ENCODE measurements at places on chromosomes 4 and X. TPM values are rescaled to one million over a fixed set of nuclear protein-coding genes. Genes with fewer than 3 reads are reported as not detected.

GRCh38 chr4:1367230-1367935, 20.4 kb downstream of the UVSSA start:
- H3K27me3 ChIP-seq: no peaks in the 10 kb centered on the region
- H3K4me1 ChIP-seq: no peaks in the 10 kb centered on the region
- no peak for DNase-seq
- peaks cover 18% of the 10 kb centered on the region for H3K36me3 ChIP-seq
- H3K27ac ChIP-seq: no peak overlapping the region

DNA sequence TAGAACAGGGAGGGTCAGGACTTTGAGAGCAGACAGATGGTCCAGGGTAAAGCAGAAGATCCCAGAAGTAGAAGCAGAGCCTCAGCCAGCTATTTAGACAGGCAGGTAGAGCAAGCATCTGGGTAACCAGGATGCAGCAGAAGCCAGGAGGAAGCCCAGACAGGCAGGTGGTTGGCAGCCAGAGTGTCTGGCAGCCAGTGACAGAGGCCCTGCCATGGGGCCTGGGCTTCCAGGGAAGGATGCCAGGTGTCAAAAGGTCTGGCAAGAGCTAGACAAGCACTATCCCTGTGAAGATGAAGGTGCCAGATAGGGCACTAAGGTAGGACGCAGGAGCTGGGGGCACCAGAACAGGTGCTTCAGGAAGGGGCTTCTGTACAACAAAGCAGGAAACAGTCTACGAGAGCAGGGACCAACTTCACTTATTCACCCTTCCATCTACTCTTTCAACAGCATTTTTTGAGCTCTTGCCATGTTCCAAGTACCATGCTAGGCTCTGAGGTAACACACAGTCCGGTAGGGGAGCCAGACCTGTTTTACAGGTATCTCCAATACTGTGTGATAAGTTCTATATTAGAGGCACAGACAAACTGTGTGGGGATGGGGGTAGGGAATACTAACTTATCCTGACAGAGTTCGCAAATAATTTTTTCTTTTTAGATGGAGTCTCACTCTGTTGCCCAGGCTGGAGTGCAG, 38.1 kb upstream of the GJB1 start:
- no peak for DNase-seq
- no peaks in the 10 kb centered on the region for H3K36me3 ChIP-seq
- no peak overlapping the region for H3K27ac ChIP-seq
- H3K27me3 ChIP-seq: peaks cover 2% of the 10 kb centered on the region

DNA sequence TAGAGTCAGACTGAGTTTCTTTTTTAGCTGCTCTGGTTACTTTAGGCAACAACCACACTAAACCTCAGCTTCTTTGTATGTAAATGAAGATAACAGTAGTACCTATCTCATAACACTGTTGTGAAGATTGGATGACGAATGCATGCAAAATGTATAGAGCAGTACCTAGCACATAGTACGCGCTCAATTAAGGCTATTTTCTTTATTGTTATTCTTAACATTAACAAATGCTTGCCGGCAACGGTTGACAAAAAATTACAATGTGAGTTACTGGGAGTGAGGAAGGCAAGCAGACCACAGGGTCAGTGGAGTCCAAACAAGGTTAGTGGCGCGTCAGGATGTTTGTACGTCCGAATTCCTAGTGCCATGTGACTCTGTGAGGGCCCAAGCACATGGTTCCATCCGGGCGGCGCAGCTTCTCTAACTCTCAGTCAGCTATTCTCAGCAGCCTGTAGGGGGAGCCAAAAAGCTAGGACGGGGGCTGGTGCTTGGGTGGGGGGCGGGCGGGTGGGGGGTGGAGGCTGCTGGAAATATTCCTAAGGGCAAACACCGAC, 821 bp upstream of the NALF2 start:
- no peaks in the 10 kb centered on the region for H3K4me1 ChIP-seq
- H3K36me3 ChIP-seq: no peaks in the 10 kb centered on the region
- no peak overlapping the region for H3K27ac ChIP-seq
- H3K4me3 ChIP-seq: no peak overlapping the region

DNA sequence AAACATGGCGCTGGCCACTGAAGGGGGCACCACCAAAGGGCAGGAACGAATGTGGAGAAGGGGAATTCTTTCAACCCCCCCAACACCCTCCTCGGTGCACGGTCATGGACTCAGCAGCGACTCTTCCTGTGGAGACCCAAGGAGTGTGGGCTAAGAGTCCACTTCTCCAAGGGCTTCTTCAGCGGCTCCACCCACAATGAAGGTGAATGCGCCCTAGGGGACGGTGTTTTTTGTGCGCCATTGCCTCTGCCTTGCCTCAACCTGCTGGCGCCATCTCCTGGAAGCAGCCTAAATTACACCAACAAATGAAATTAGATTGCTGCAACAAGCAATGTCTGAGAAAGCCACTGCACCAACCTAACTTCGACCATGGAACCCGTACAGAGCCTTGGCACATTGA, 169.2 kb upstream of the MAGEB18 start:
- no peak overlapping the region for H3K27ac ChIP-seq
- no peaks in the 10 kb centered on the region for H3K27me3 ChIP-seq
- no peak for DNase-seq

- no peaks in the 10 kb centered on the region for H3K36me3 ChIP-seq
- H3K4me3 ChIP-seq: no peak overlapping the region
- H3K27me3 ChIP-seq: no peaks in the 10 kb centered on the region
- H3K27ac ChIP-seq: no peak overlapping the region
Measured at GRCh38 chr4:140157341-140157740, 3.4 kb upstream of the MAML3 start.

GRCh38 chrX:121103381-121103780, 56.0 kb downstream of the GLUD2 start:
- H3K36me3 ChIP-seq: no peaks in the 10 kb centered on the region
- H3K4me1 ChIP-seq: no peaks in the 10 kb centered on the region
- no peaks in the 10 kb centered on the region for H3K27me3 ChIP-seq
- H3K4me3 ChIP-seq: no peak overlapping the region
- no peak for DNase-seq

GRCh38 chr4:36394352-36394903, 113.0 kb downstream of the DTHD1 start:
- H3K27me3 ChIP-seq: no peaks in the 10 kb centered on the region
- no peak overlapping the region for H3K4me3 ChIP-seq
- no peak for DNase-seq
- no peak overlapping the region for H3K27ac ChIP-seq
- no peaks in the 10 kb centered on the region for H3K36me3 ChIP-seq

DNA sequence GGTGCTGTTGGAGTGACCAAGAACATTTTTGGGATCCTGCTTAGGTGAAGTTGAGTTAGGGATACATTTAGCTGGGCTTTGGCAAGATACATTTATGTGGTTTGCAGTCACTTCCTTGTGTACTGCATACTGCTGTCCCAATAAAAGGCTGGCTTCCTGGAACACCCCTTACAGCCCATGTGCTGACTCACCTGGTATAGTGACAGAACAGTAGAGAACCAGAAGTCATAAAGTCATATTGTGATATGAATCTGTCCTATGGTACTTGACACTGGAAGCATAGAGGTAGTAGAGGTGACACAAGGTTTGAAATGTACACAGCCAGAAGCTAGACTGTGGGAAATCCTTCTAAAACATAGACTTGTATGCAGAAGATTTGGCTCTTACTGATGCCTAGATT, 55.3 kb upstream of the SLC25A43 start:
- H3K4me1 ChIP-seq: no peaks in the 10 kb centered on the region
- H3K36me3 ChIP-seq: no peaks in the 10 kb centered on the region
- H3K4me3 ChIP-seq: no peak overlapping the region
- H3K27ac ChIP-seq: no peak overlapping the region

- H3K4me3 ChIP-seq: no peak overlapping the region
- no peaks in the 10 kb centered on the region for H3K36me3 ChIP-seq
- no peaks in the 10 kb centered on the region for H3K27me3 ChIP-seq
- no peak overlapping the region for H3K27ac ChIP-seq
Measured at GRCh38 chrX:85026170-85026569, 22.5 kb downstream of the APOOL start.

DNA sequence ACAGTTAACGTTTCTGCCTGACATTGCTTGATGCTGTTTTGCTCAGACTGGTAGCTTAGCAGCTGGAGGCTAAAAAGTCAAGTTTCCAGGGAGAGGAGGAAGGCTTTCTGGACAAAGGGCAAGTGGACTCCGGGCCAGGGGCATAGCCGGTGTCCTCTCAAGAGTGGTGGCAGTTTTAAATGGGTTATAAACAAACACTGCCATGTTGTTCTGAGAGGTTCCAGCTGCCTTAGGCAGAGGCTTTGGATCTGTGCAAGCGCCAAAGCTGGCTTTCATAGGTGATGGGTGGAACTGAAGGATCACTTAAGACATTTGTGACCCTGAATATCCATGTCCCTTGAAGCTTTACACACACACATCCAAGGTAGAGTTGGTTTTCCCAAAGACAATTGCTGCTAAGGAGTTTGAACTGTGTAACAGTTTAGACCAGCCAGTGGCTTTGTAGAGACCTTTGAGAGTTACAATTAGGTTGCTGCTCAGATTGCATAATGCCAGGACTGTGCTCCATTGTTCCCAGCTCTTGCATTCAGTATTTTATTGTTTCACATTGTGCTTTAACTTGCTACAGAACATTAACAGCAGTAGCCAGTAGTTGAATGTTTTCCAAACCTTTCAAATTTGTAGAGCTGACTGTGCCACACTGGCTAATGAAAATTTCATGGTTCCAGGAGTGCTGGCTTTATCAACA, 54.1 kb upstream of the AP1S2 start:
- no peaks in the 10 kb centered on the region for H3K4me1 ChIP-seq
- no peak overlapping the region for H3K27ac ChIP-seq
- H3K36me3 ChIP-seq: no peaks in the 10 kb centered on the region
- DNase-seq: no peak
- H3K27me3 ChIP-seq: peaks cover 6% of the 10 kb centered on the region

- H3K4me1 ChIP-seq: no peaks in the 10 kb centered on the region
- H3K36me3 ChIP-seq: no peaks in the 10 kb centered on the region
- H3K27me3 ChIP-seq: no peaks in the 10 kb centered on the region
- no peak overlapping the region for H3K4me3 ChIP-seq
- H3K27ac ChIP-seq: no peak overlapping the region
Measured at GRCh38 chrX:140318296-140318695, 186.6 kb downstream of the SOX3 start.

DNA sequence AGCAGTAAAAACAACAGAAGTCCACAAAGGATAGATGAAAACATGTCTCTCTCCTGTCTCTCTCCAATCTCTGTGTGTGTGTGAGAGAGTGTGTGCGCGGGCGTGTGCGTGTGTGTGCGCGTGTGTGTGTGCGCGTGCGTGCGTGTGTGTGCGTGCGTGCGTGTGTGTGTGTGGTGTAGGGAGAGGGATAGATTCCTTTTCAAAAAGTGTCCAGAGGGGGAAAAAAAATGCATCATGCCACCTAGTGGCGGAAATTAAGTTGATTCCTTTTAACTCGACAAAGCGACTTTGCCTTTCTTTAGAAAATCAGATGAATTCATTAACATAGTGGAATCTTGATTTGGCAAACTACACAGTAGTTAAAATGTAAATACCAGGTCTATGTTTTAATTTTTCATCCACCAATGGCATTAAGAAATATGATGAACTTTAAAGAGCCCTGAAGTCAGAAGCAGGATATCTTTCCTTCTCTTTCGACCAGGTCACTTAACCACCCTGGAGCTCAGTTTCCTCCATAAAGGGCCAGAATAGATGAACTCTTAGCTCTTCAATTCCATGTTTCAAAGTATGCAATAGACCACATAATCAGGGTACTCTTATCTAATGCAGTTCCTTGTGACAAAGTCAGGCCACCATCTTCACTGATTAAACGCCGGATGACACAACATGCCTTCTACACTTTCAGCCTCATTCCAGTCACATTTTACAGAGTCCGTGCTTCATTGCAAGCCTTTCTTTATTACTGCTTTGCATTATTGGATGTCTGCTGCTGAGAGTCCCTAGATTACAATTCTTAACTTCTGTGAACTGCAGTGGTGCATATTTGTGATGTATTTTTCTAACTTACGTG, 162.8 kb downstream of the FBXO8 start:
- no peaks in the 10 kb centered on the region for H3K27me3 ChIP-seq
- H3K36me3 ChIP-seq: no peaks in the 10 kb centered on the region
- no peaks in the 10 kb centered on the region for H3K4me1 ChIP-seq
- DNase-seq: peak; percentile 72
- H3K27ac ChIP-seq: no peak overlapping the region
- peak overlapping the region; percentile 54 for H3K4me3 ChIP-seq

DNA sequence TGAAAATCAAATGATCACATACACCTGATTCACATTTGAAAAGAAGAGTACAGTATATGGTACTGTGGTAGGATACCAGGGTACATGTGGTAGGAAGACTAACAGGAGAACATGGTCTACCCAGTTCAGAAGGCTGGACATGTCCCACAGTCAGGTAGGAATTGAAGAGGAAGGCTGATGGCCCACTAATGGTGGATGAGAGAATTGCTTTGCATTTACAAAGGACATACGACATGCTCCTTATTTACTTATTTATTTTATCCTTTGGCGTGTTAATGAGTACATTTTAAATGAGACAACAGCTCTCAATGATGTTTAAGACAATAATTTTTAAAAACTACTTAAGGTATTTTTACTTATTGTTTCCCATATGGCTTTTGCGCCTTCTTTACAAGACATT, 106.7 kb upstream of the BMP2K start:
- H3K27ac ChIP-seq: no peak overlapping the region
- H3K4me3 ChIP-seq: no peak overlapping the region
- DNase-seq: no peak
- H3K27me3 ChIP-seq: no peaks in the 10 kb centered on the region
- H3K4me1 ChIP-seq: peaks cover 2% of the 10 kb centered on the region

GRCh38 chr4:109177096-109177810, 125.2 kb downstream of the COL25A1 start:
- no peaks in the 10 kb centered on the region for H3K27me3 ChIP-seq
- H3K4me1 ChIP-seq: no peaks in the 10 kb centered on the region
- H3K36me3 ChIP-seq: no peaks in the 10 kb centered on the region
- no peak for DNase-seq

GRCh38 chr4:108109997-108110416, 58.7 kb downstream of the LEF1 start:
- H3K27ac ChIP-seq: no peak overlapping the region
- no peak for DNase-seq
- no peak overlapping the region for H3K4me3 ChIP-seq
- no peaks in the 10 kb centered on the region for H3K27me3 ChIP-seq
- no peaks in the 10 kb centered on the region for H3K4me1 ChIP-seq
- H3K36me3 ChIP-seq: no peaks in the 10 kb centered on the region

DNA sequence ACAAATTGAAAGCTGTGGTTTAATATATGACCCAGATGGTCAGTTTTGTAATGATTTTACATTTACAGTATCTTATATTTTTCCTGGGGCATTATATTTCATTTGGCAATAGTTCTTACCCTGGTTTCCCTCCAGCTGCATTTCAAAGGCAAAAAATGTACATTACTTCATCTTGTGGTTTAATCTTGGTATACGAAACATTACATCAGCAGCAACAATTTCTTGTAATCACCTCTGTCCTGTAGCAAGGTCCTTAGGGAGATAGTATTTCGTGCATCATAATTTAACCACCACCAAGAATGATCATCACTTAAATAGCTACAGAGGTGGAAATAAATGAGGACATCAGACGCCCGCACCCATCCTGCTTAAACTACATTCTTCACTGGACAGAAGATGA, 48.8 kb downstream of the HS6ST2 start:
- no peaks in the 10 kb centered on the region for H3K4me1 ChIP-seq
- H3K36me3 ChIP-seq: no peaks in the 10 kb centered on the region
- no peak overlapping the region for H3K27ac ChIP-seq
- no peak overlapping the region for H3K4me3 ChIP-seq
- DNase-seq: peak; percentile 5

MED14 gene
- total RNA-seq: 16.4 TPM

F8A3 gene
- 0.18 TPM for total RNA-seq

RHOXF1 gene
- total RNA-seq: not detected

MTTP gene
- under 0.01 TPM for total RNA-seq

GNRHR gene
- total RNA-seq: not detected

PABPC1L2B gene
- not detected for total RNA-seq

ARHGEF38 gene
- total RNA-seq: not detected

NLGN4X gene
- not detected for total RNA-seq

Data from IMR-90 (cell line).